T1000 (cell line): ENCODE measurements at places on chromosomes 7 and 10.

GRCh38 chr7:28263622-28264271, 83.2 kb upstream of the JAZF1 start:
- DNase-seq: no peak

- DNase-seq: no peak
These were observed 631.7 kb upstream of the MGMT start for GRCh38 chr10:128835361-128835760.

DNA sequence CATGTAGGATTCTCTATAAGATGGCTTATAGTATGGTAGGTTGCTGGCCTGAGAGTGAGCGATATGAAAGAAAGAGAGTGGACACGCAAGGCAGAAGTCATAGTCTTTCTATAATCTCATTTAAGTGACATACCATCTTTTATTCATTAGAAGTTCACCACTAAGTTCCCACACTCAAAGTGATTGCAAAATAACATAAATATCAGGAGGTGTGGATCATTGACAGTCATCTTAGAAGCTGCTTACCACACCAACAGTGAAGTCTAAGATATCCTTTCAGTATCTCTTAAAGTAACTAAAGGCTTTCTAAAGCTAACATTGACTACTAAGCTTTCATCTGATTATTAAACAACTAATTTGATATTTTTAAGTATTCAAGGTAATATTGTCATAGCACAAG, 36.9 kb upstream of the GNAI1 start:
- no peak for DNase-seq

DNA sequence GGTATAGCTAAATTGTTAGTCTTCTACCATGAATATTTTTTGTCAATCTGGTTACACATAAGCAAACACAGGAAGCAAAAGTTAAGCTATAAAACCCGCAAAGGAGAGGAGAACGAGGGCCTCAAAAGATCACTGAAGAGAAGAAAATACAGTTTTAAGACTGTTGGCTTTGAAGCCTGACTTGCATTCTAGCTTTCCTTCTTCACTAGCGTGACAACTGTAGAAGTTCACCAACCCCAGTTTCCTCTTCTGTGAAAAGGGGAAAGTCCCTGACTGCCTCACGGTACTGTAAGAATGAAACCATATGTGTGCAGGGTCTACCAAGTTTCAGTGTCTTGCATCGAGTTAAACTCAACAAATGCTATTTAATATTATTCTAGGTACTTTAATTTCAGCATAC, 7.5 kb upstream of the LRRN3 start:
- DNase-seq: no peak

- DNase-seq: no peak
These were observed 769.7 kb downstream of the TNS3 start for GRCh38 chr7:46812101-46812675.

DNA sequence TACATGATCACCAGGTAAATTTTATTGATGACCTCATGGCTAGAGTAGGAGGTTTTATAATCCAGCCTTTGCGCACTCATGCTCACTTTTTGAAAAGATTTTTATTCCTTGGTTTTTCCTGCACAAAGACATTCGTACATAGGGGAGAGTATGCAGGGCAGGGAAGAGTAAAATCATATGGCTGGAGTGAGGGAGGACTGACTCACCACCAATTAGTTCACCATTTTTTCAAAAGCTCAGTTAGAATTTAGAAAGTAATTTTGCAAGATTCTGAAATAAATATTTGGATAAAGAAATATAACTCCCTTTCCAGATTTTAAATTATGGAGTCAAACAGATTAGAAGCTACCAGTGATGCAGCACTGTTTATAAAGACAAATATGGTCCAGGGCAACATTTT, 111.9 kb downstream of the SEMA3D start:
- no peak for DNase-seq

DNA sequence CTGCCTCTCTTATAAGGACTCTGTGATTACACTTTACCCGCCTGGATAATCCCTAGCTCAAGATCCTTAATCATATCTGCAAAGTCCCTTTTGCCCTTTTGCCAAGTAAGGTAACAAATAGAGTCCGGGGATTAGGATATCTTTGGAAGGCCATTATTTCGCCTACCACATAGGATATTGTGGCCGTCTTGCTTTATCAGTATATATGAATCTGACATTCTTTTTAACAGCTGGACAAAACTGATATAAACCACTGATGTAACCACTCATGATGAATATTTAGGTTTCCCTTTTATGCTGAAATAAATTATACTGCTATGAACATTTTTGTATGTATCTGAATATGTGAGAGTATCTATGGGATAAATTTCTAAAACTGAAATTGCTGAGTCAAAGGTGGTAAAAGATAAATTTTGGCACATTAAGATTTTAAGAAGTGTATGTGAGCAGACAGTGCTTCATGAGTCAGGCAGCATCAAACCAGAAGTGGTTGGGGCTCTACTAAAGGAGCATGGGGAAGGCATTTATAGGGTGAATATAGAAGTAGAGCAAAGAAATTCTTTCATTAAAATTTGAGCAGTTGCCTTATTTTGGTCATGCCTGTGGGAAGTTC, 44.7 kb downstream of the AVL9 start:
- no peak for DNase-seq

- DNase-seq: no peak
These were observed 348.1 kb downstream of the GATA3 start for GRCh38 chr10:8402576-8402975.

DNA sequence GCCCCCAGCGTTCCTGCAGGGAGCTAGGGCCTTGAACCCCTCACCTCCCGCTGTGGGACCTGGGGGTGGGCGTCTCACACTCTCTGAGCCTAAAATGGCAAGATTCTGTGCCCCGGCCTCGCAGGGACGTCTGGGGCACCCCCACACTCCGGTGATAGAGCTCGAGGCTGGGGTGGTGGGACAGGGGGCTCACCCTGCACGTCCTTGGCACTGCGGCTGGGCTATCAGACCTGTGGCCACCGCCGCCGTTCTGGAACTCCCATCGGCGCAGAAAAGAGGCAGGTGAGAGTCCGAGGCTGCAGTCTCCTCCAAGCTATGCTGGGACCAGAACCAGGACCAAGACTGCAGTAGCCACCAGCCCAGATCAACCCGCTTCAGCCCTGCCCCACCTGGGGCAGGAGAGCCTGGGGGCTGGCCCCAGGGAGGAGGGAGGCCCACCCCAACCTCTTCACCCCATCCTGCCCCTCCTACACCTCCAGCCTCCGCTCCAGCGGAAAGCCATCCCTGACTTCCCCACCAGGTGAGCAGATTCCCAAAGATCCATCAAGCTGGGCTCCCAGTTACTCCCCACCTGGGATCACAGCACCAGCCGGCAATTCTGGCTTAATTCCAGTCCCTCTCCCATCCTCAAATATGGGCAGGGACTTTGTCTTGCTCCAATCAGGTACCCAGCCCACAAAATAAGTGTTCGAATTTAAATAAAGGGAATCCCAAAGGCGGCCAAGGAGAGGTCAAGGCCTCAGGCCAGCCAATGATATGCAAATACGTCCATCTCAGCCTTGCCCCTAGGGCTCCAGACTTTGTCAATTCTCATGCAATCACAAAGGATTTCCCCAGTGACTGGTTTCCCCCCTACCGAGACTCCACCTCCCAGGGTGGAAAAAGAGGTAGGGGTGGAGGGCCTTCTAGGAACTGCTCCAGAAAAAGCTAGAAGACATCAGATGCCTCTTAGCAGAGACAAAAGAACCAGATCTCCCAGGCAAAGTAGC, 16.4 kb downstream of the TNRC18 start:
- DNase-seq: no peak

GRCh38 chr10:84517554-84517953, 189.2 kb downstream of the CCSER2 start:
- no peak for DNase-seq
